ENCODE measurements at places on chromosomes 12 and 14.
A peak's percentile ranks its signal among the peaks of the same experiment; 100 is the strongest.

DNA sequence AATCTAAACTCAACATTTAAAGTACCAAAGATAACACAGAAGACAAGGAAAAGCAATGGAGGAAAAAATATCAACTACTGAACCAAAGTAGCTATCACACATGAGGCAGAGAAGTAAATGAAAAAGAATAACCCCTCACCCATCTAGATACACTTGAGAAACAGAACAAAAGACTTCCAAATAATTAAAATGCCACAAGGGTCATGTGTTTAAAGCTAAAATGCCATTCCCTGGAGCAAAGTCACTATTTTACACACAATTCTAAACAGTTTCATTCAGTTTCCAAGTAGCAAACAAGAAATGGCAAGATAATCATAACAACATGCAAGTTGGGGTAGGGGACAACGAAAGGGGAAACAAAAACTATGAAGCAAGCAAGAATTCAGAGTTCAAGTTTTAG, 12.0 kb downstream of the OSBPL8 start:
- no peak overlapping the region for H3K4me3 ChIP-seq
- H3K36me3 ChIP-seq, result peaks cover 4% of the 10 kb centered on the region
- DNase-seq, result no peak

DNA sequence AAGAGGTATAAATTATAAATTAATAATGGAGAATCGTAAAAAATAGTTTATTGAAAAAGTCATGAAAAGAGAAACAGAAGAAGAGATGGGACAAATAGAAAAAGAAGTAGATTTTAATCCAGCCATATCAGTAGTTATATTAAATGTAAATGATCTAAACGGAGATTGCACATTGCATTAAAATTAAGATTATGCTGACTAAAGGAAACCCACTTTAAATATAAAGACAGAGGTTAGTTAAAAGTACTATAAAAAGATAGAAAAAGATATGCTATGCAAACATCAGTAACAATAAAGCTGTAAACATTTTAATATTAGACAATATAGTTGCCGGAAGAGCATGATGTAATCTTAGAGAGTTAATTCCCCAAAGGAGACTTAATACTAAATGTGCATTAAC, 5.4 kb upstream of the MBIP start:
- peaks cover 2% of the 10 kb centered on the region for H3K36me3 ChIP-seq
- DNase-seq, result no peak
- H3K27ac ChIP-seq, result no peak overlapping the region
- peaks cover 26% of the 10 kb centered on the region for H3K27me3 ChIP-seq
- H3K4me1 ChIP-seq, result no peaks in the 10 kb centered on the region

DNA sequence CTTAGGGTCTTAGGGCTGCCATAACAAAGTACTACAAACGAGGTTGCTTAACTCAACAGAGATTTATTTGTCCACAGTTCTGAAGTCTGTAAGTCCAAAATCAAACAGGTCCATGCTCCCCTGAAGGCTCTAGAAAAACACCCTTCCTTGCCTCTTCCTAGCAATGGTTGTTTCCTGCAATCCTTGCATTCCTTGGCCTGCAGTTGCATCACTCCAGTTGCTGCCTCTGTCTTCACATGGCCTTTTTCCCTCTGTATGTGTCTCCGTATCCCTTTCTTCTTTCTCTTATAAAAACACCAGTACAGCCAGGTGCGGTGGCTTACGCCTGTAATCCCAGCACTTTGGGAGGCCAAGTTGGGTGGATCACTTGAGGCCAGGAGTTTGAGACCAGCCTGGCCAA, 17.4 kb downstream of the KCNMB4 start:
- H3K4me3 ChIP-seq, result no peak overlapping the region
- H3K4me1 ChIP-seq, result no peaks in the 10 kb centered on the region
- no peaks in the 10 kb centered on the region for H3K27me3 ChIP-seq
- H3K36me3 ChIP-seq, result no peaks in the 10 kb centered on the region

- H3K4me1 ChIP-seq, result no peaks in the 10 kb centered on the region
- no peak for DNase-seq
- H3K4me3 ChIP-seq, result no peak overlapping the region
Observed at GRCh38 chr14:93655078-93655750, 133.1 kb downstream of the PRIMA1 start.

- no peak overlapping the region for H3K27ac ChIP-seq
- H3K27me3 ChIP-seq, result no peaks in the 10 kb centered on the region
- no peaks in the 10 kb centered on the region for H3K4me1 ChIP-seq
- H3K36me3 ChIP-seq, result no peaks in the 10 kb centered on the region
- no peak overlapping the region for H3K4me3 ChIP-seq
- no peak for DNase-seq
Observed at GRCh38 chr12:33678221-33678964, 238.8 kb upstream of the SYT10 start.

DNA sequence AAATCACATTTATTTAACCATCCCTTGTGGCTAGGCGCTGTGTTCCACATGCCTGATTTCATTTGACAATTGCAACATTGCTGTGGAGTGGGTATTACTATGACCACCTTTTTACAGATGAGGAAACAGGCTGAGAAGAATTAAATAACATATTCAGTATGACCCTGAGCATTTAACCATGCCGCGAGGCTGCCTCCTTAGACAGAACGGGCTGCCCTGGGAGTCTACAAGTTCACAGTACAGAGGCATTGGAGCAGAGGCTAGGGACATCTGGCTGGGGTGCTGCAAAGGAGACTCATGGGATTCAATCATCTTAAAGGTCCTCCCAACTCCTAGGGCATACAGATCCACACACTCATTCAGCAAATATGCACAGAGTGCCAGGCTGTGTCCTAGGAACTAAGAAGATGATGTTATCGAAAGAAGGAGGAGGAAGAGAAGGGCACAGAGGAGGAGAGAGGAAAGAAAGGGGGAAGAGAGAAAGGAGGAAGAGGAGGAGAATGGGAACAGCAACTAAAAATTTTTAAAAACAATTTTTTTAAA, 164.7 kb upstream of the CCND2 start:
- H3K27ac ChIP-seq, result peak overlapping the region; percentile 68
- H3K36me3 ChIP-seq, result peaks cover 3% of the 10 kb centered on the region
- H3K4me3 ChIP-seq, result no peak overlapping the region
- H3K4me1 ChIP-seq, result peaks cover 20% of the 10 kb centered on the region
- H3K27me3 ChIP-seq, result peaks cover 13% of the 10 kb centered on the region

DNA sequence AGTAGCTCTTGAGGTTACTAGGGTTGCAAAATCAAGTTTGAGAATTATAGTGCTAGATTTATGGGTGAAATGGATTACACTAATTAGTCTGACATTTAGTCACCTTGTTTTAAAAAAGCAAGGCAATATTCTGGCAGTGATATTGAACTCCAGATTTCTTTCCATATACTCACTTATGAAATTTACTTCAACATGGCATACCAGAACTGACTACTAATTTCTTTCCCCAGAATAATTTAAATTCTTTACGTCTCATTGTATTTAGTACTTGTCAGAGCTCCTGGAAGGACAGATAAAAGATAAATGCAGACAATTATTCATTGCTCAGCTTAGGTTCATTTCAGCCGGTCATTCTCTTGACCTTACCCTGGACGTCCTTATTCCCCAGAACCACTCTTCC, 24.3 kb downstream of the EMP1 start:
- peaks cover 33% of the 10 kb centered on the region for H3K27me3 ChIP-seq
- DNase-seq, result no peak
- H3K4me1 ChIP-seq, result no peaks in the 10 kb centered on the region

DNA sequence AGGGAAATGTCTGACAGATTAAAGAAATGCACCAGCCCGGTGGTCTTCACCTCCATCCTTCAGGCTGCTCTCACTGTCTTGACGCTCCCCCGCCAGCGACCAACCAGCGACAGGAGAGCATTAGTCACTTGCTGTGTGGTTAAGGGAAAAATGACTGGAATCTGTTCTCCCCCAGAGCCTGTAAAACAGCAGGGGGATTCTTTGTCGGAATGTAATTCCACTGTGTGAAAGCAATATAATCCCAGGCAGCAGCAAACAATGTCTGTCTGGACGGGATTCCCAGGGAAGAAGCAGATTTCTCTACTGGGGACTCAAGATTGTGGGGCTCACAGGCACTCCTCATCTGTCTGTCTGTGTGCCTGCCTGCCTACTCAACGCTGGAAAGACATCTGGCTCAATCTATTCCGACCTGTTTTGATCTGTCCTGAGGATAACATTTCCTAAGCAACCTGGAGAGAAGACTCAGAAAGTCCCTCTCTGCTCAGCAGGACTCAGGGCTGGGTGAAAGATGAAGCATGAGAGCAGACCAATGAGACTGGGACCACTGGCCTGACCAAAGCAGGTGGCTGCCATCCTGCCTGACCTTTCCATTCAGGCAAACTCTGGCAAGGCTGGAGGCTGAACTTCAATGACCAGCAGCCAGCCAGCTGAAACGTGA, 54.6 kb downstream of the NUAK1 start:
- no peak overlapping the region for H3K27ac ChIP-seq
- no peaks in the 10 kb centered on the region for H3K36me3 ChIP-seq
- H3K27me3 ChIP-seq, result peaks cover 63% of the 10 kb centered on the region
- no peaks in the 10 kb centered on the region for H3K4me1 ChIP-seq
- no peak overlapping the region for H3K4me3 ChIP-seq

Measured in T-helper 17 cell (primary cell).